Keratinocyte (primary cell): ENCODE measurements at places on chromosomes 2 and 18. TPM values are rescaled to one million over a fixed set of nuclear protein-coding genes. Genes with fewer than 3 reads are reported as not detected.

TRIM54 gene
- polyA plus RNA-seq, result not detected in 3 replicates

DNA sequence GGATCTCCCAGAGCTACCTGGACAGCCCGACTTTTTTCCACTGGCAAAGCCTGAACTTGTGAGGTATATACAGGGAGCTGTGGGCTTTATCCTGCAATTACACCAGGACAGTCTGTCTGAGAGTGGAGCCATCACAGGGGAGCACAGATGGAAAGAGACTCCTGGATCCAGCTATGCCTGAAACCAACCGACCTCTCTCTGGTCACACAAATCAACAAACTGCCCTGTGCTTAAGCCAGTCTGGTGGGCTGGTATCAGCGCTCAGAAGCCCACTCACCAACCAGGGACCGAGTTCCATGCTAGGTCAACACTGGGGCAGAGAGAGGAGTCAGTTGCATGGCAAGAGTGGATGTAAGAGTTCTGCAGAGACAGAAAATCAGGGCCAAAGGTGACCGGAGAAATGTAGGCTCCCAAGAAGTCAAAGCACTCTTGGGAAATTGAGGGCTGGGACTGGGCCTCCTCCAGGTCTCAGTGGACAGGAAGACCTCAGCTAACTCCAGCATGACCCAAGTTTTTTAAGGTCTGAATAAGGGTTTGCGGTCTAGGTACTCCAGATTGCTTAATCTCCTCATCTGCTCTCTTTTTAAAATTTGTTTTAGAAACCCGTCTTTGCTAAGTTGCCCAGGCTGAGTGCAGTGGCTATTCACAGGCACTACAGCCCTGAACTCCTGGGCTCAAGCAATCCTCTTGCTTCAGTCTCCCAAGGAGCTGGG lies 3.8 kb upstream of the BOK start:
- DNase-seq, result no peak
- peaks cover 26% of the 10 kb centered on the region for H3K4me1 ChIP-seq
- H3K4me3 ChIP-seq, result no peak overlapping the region
- H3K27ac ChIP-seq, result no peak overlapping the region
- no peaks in the 10 kb centered on the region for H3K36me3 ChIP-seq

CYP27C1 gene
- polyA plus RNA-seq, result 3.1 to 7.9 TPM (median 6.1 TPM) in 3 replicates

NTSR2 gene
- polyA plus RNA-seq, result not detected in 3 replicates

SEC11C gene
- 20.5 to 56.5 TPM (median 27.5 TPM) in 3 replicates for polyA plus RNA-seq

- DNase-seq, result no peak
- H3K4me1 ChIP-seq, result no peaks in the 10 kb centered on the region
- no peaks in the 10 kb centered on the region for H3K27me3 ChIP-seq
- H3K4me3 ChIP-seq, result no peak overlapping the region
- no peaks in the 10 kb centered on the region for H3K36me3 ChIP-seq
These were observed 135.7 kb upstream of the MYCN start for GRCh38 chr2:15804691-15805090.

- H3K27ac ChIP-seq, result no peak overlapping the region
- DNase-seq, result no peak
- no peaks in the 10 kb centered on the region for H3K27me3 ChIP-seq
- H3K36me3 ChIP-seq, result no peaks in the 10 kb centered on the region
- H3K4me3 ChIP-seq, result no peak overlapping the region
These were observed 209.7 kb downstream of the ERBB4 start for GRCh38 chr2:212328712-212329496.

DNA sequence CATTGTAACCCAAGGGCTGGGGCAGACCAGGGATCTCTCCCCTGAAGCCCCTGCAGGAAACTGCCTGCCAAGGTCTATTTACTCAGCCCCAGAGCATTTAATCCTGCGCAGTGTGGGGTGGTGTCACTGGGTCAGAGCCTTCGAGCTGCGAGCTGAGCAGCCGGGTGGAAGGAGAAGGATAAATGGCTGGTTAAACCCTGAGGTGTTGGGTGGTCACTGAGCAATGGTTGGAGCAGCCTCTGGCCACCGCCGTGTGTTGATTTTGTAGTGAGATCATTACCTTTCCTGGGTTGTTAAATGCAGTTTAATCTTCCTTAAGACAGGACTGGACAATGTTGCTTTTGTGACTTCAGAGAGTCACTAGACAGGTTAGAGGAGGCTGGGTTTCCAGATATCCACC lies 98.1 kb downstream of the SETBP1 start:
- H3K36me3 ChIP-seq, result no peaks in the 10 kb centered on the region
- H3K27ac ChIP-seq, result no peak overlapping the region
- DNase-seq, result no peak
- no peaks in the 10 kb centered on the region for H3K4me1 ChIP-seq

- no peak overlapping the region for H3K27ac ChIP-seq
- no peak overlapping the region for H3K4me3 ChIP-seq
- no peaks in the 10 kb centered on the region for H3K36me3 ChIP-seq
- peaks cover 7% of the 10 kb centered on the region for H3K4me1 ChIP-seq
- DNase-seq, result no peak
These were observed 79.8 kb upstream of the STK17B start for GRCh38 chr2:196251132-196251531.
